ENCODE measurements at places on chromosomes 11 and 22.
A peak's percentile ranks its signal among the peaks of the same experiment; 100 is the strongest.

- DNase-seq: no peak
Observed at GRCh38 chr11:3368199-3368598, 10.7 kb downstream of the ZNF195 start.

GRCh38 chr22:20204311-20204710 lies 53.5 kb upstream of the CCDC188 start:
- no peak for DNase-seq

DNA sequence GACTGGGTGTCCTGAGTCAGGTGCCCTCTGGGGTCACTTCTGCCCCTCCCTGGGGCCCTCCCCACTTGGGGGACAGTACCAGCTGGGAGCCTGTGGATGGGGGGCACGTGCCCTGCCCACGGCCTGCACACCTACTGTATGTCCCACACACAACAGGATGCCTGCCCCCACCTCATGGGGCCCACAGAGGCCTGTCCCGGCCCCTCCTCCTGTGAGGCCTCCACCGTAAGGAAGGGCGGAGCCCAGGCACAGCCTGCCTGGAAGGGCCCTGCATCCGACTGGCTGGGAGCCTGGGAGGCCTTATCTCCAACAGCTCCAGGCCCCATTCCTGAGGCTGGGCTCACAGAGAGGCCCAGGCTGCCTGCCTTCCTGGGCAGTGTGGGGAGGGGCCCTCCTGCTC lies 47.8 kb downstream of the BRSK2 start:
- DNase-seq: no peak

DNA sequence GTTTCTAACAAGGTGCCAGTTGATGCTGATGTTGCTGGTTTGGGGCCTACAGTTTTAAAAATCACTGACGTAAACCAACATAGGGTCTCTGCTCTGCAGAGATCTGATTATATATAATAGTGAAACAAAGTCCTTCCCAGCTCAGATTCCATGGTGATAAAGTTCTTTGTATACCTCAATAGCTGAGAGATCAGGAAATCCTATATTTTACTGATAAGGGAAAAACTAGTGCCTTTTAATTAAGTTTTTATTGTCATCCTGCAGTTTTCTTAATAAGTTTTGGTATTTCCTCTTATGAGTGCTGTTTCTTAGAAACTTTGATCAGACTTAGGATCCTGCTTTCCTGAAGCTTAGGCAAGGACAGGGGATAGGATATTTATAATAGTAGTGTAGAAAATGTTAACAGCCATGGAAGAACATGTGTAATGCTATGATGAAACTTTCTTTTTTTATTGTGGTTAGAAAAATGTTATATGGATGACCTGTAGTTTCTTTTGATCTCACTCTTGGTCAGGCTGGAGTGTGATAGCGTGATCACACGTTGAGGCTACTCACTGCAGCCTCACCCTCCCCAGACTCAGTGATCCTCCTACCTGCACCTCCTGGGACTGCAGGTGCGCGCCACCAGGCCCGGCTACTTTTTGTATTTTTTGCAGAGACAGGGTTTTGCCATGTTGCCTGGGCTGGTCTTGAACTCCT lies 14.1 kb downstream of the CAPRIN1 start:
- no peak for DNase-seq

DNA sequence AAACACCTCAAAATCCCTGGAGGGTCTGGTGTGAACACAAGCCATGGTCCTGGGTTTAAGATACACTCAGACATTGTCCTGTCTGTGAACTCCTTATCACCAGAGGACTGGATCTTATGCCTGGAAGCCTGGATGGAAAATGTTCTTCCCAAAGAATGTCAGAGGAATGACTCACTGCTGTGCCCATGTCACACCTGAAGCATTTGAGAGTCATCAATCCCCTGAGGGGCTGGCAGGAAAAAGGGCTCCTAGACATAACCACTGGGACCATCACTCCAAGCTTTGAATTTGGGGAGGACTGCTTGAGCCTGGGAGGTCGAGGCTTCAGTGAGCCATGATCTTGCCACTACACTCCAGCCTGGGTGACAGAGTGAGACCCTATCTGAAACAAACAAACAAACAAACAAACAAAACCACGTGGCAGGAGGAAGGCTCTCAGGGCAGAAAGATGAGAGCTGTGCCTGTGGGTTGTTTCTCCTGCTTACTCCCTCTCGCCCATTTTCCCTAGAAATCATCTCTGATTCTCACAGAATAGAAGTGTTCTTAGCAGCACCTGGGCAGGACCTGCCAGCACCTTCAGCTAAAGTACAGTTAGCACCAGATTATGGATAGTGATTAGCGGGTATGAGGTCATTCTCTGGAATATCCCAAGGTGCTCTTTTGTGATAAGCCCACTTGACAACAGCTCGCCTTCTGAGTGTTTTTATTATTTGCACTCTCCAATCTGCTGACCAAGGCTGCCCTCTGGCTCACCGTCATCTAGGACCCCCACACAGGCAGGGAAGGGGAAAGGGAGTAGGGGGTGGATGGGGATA lies 11.9 kb upstream of the PRG2 start:
- DNase-seq: no peak

DNA sequence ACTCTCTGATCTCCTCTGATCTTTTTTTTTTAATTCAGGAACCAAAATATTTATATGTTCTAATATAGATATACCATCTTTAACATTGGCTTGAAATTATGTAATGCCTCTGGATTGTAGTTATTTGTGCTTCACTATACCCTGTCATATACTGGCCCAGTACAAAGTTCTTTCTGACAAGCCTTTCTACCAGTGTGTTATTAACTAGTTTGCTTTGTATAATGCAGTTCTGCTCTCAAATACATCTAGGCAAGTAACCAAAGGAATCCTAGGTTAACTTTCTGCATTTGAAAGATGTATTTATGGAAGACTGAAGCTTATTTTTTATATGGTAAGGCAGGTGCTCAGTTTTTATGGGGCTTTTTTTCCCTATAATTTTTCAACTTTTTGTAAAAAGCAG lies 36.1 kb downstream of the ARHGEF12 start:
- no peak for DNase-seq

- DNase-seq: no peak
Observed at GRCh38 chr11:61041755-61042518, 60.4 kb upstream of the CD5 start.

DNA sequence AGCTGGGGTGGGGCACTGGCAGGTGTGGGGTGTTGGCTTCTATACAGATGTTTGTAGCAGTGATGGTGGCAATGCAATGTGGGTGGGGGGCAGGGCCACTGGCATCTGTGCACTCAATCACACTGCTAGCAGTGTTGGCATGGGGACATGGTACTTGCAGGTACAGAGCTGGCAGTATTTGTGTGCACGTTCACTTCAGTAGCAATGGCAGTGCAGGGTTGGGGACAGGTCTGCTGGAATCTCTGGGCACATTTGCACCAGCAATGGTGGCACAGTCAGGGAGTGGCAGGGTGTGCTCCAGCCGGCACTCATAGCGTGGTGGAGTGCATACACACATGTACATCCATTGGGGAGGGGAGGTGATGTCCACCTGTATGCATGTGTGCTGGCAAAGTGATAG lies 775.2 kb downstream of the CNTN5 start:
- no peak for DNase-seq

DNA sequence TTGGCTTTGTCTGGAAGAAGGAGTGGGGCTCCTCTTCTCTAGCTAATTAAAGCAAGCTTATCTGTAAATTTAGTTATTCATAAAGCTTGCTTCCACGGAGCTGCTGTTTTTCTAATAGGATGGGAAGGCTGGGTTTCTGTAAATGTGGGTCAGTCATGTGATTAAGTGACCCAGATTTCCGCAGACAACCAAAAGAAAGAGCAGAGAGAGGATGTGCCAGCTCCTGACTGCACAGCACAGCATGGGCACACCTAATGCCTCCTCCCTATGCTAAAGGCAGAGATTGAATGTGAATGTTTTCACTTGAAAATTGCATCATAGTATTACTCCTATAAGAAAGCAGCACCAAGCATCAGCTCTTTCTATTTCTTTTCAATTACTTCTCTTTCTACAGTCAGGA lies 160.2 kb downstream of the FAT3 start:
- DNase-seq: no peak

GRCh38 chr11:115155320-115155719 lies 348.9 kb downstream of the CADM1 start:
- no peak for DNase-seq

DNA sequence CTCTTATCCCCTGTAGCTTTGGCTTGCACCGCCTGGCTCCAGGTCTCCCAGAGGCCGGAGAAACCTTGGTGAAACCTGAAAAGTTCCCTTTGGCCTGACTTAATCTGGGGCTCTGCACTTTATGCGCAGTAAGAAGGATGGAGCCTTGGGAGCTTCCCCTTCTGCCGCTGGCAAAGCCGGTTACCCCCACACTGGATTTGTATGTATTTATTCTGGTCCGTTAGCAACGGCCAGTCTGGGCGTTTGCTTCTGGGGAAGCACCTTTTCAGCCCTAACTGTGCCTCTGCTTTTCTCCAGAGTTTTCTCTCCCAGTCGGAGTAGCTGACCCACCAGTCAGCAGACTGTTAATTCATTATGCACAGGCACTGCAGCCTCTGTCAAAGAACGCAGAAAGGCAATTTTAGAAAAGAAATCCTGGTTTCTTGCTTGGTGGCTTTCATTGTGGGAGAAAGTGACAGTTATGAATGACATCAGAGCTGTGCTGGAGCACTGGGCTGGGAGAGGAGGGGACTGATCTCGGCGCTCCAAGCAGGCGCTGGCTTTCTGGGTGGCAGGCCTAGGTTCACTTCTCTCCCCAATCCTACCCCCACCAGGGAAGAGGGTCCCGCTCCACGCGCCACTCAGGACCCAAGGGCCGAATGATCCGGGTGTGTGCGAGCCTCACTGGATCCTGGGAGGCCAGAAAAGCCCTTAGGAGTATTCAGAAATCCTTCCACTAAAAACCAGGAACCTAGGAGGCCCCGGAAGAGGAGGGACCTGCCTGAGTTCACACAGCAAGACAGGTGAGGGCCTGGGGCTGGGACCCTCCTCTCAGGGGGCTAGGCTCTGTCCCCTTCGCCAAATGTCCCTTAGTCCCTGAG lies 70.2 kb downstream of the RTL6 start:
- DNase-seq: no peak

GRCh38 chr11:124075841-124076651 lies 34.9 kb upstream of the OR10G7 start:
- DNase-seq: no peak

DNA sequence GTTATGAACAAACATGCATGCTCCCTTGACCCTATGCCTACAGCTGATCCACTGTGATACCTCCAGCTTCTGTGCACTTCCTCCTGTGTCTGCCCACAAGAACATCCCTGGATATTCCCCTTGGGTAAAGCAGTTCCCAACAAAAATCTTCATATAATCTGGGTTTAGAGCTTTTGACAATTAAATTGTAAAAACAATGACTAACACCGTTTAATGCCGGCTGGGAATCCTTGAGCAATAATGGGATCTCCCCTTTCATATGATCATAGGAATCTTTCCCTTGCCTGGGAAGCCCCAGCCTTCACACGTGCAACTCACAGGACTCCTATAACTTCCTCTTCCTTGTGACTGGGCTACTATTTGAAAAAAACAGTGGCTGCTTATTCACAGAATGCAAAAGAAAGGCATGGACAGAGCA lies 6.3 kb upstream of the ZC3H12C start:
- peak; percentile 70 for DNase-seq

DNA sequence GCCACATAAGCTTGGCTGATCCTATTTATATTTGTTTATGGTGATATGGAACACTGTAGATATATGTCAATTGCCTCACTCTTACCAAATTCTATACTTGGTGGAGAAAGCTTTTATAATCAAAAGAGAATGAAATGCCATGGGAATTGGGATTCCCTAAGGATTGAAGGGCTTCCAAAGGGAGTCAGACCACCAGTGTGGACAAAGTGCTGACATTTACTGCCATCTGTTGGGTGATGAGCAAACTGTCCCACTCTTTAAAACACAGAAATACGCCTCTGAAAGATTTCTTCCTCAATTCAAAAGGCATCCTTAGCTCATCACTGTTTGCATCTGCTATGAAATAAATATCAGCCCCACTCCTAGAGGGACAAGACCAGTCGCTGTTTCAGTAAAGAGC lies 7.1 kb downstream of the SLC1A2 start:
- DNase-seq: peak; percentile 6

- peak; percentile 17 for DNase-seq
Observed at GRCh38 chr11:16012125-16012751, 344.1 kb downstream of the SOX6 start.

DNA sequence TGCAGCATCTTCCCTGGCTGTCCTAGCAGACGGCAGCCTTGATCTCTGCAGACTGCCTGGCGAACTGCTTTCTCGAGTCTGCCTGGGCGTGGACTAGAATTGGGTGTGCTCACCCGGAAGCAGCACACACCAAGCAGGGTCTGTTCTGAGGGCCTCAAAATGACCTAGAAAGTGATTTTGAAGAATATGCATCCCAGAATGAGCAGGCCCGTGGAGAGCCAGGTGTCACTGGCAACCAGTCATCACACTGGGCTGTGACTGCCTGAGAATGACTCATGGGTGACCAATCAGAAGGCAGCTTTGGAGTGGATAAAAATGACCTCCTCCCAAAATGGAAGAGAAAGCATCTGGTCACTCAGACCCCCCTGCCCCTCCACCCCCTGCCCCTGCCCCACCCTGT lies 114.9 kb upstream of the NECTIN1 start:
- DNase-seq: no peak

GRCh38 chr11:116339306-116340098 lies 433.3 kb downstream of the BUD13 start:
- no peak for DNase-seq

- no peak for DNase-seq
Observed at GRCh38 chr11:65968600-65969482, 7.3 kb downstream of the SART1 start.

DNA sequence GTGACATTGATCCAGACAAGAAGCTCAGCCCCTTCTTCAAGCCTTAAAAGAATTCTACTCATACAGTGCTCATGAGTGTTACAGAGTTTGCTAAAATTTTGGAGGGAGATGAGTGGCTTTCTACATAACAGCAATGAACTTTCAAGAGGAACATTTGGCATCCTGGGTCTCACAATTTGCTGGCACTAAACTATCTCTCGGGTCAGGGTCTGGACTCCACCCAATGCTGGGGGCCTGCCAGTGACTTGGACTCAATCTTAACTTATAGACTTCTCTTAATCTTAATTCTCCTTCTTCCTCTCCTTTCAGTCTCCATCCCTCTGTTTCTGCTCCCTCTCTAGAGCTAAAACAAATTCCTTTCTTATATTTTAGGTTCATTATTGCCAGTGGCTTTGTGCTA lies 317.9 kb downstream of the TMEM135 start:
- DNase-seq: no peak

DNA sequence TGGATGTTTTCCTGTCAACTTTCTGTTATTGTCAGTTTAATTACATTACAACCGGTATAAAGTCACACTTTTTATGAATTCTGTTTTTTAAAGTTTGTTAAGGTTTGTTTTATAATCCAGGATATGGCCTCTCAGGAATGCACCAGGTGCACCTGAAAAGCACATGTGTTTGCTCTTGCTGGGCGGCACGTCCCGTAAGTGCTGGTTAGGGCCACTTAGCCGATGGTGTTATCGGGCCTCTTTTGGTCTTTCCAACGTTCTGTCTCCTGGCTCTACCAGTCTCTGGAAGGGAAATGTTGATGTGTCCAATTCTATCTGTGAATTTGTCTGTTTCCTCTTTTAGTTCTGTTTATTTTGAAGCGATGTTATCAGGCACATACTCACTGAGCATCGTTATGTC lies 695.7 kb downstream of the BRD1 start:
- no peak for DNase-seq

Data from dermis microvascular lymphatic vessel endothelial cell (primary cell).